Activated T-cell treated with anti-CD3 and anti-CD28 coated beads, Interleukin-2, amount 50 U/mL, for 72 hours (primary cell): ENCODE measurements at places on chromosomes 11 and 22.

DNA sequence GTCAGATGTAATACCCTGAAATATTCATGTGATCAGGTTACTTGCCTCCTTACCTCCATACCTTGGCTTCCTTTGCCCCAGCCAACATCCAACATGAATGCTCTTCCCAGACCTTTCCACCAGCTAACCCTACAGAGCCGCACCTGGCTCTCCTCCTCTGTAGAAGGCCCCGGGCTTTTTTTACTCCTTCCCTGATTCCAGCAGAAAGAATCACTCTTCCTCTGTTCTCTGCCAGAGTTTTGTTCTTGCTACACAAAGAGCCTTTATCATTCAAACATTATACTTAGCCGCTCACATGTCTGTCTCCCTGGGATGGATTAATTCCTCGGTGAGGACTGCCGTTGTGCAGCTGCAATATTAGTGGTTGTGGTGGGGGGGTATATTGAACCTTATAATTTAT is 116.8 kb upstream of the GRAMD1B start:
- no peak for DNase-seq

DNA sequence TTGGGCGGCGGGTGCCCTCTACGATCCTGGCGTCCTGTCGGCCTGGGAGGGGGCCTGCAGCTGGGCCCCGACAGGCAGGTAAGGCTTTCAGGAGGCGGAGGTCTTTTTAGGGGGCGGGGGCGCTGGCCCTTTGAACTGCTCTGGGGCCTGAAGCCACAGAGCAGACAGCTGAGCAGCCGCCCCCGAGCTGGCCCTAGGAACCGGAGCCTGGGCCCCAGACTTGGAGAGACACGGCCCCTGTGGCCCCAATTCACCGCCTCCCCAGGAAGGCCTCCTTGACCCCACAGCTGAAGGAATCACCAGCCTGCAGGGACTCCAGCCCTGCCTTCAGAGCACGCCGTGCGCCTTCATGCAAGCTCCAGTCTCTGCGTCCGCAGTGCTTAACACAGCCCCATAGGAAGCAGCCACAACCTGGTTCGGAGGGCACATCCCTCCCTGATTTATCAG is 618 bp upstream of the CERK start:
- no peak for DNase-seq

- no peak for DNase-seq
These were observed 4.0 kb upstream of the SGSM1 start for GRCh38 chr22:24801901-24802465.

GRCh38 chr11:33618351-33618710 is 82.3 kb downstream of the C11orf91 start:
- no peak for DNase-seq

DNA sequence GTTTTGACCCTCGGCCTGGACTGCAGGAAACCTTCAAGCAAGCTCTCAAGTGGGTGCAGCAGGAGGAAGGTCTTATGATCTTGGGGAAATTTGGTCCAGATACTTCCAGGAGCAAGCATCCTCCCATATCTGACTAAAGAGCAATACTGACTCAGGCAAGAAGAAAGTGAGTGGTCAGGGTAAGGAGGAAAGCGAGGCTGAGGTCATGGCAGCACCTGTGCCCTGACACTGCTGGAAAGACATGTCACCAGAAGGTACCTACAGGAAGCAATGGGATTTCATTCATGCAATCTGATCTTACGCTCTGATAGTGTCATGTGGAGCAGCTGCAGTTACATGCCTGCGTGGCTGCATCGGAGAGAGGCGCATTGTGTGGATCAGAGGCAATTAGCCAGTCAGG is 6.5 kb upstream of the TOP3B start:
- no peak for DNase-seq

- no peak for DNase-seq
These were observed 1.7 kb upstream of the LRRC4C start for GRCh38 chr11:41461057-41461681.

- no peak for DNase-seq
These were observed 12.3 kb downstream of the KCNJ1 start for GRCh38 chr11:128854841-128855240.

DNA sequence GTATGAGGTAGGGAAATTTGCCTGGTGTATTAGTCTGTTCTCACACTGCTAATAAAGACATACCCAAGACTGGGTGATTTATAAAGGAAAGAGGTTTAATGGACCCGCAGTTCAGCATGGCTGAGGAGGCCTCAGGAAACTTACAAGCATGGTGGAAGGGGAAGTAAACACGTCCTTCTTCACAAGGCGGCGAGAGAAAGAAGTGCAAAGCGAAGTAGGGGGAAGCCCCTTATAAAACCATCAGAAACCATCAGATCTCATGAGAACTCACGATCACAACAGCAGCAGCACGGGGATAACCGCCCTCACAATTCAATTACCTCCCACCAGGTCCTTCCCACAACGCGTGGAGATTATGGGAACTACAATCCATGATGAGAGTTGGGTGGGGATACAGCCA is 12.0 kb upstream of the RFPL2 start:
- DNase-seq, result no peak

- DNase-seq, result no peak
These were observed 23.1 kb upstream of the ANO5 start for GRCh38 chr11:22169833-22170232.

DNA sequence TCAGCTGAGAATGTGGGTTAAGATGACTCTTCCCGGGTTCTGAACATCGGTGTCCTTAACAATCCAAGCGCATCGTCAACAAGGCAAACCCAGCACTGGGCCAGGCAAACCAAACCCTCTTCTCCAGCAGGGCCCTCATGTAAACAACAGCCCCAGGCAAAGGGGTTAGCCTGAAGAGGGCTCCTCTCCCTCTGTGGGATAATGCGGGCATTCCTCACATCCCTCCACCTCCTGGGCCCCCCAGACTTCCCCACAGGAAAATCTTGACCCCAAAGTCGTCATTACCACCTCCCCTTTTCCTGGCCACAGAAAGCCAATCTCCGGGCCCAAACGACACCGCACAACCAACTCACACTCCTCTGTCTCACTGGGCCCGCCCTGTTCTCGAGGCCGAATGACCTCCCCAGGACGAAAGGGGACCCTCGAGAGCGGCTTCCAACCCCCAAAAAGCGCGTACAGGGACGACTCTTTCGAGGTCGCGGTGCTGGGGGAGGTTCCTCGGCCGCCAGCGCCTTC is 566 bp downstream of the DDB1 start:
- no peak for DNase-seq

DNA sequence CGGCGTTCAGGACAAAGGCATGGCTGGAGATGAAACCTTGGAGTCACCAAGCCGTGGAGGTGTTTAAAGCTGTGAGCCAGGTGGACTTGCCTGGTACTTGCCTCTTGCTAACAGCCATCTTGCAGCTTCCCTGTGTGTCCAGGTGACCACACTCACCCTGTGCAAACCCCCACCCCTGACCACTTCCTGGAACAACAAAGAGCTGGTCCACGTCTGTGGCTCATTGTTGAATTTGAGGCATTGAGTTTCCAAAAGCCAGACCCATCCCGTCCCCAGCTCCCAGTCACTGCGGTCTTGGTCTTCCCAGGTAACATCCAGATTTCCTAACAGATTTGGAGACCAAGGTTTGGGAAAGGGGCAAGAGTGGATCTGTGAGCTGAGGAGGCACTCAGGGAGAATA is 18.5 kb downstream of the DHCR7 start:
- DNase-seq, result no peak

DNA sequence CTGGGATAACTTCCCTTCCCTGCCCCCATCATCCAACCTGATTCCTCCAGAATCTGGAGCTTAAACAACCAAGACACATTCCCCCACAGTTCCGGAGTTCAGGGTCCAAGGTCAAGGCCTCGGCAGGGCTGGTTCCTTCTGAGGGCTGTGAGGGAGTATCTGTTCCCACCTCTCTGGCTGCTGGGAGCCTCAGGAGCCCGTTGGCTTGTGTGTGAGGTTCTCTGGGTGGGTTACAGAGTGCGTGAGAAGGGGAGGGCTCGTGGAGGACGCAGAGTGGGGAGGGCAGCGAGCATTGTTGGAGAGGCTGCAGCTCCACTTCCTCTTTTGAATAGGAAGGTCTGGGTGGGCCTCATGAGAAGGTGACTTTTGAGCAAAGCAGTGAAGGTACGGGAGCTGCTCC is 8.5 kb downstream of the SERHL2 start:
- no peak for DNase-seq

GRCh38 chr11:57787920-57788702 is 26.5 kb downstream of the CTNND1 start:
- no peak for DNase-seq

DNA sequence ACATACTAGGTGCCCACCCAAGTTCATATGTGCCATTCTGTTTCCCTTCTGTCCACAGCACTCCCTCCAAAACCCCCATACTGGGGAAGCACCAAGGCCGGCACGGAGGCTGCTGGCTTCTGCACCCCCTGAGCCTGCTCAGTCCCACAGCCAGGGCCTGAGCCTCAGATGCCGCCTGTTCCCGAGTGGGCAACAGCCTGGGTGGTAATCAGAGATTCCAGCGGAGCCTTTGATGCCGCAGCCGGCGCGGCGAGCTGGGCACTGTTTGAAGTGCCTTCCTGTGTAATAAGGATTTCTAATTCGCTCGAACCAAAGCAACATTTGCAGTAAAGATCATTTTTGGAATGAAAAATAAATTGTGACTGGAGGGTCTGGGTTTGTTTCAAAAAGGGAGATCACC is 460.3 kb downstream of the SOX6 start:
- no peak for DNase-seq

- DNase-seq, result no peak
These were observed 1059.7 kb downstream of the OPCML start for GRCh38 chr11:132472411-132473172.

DNA sequence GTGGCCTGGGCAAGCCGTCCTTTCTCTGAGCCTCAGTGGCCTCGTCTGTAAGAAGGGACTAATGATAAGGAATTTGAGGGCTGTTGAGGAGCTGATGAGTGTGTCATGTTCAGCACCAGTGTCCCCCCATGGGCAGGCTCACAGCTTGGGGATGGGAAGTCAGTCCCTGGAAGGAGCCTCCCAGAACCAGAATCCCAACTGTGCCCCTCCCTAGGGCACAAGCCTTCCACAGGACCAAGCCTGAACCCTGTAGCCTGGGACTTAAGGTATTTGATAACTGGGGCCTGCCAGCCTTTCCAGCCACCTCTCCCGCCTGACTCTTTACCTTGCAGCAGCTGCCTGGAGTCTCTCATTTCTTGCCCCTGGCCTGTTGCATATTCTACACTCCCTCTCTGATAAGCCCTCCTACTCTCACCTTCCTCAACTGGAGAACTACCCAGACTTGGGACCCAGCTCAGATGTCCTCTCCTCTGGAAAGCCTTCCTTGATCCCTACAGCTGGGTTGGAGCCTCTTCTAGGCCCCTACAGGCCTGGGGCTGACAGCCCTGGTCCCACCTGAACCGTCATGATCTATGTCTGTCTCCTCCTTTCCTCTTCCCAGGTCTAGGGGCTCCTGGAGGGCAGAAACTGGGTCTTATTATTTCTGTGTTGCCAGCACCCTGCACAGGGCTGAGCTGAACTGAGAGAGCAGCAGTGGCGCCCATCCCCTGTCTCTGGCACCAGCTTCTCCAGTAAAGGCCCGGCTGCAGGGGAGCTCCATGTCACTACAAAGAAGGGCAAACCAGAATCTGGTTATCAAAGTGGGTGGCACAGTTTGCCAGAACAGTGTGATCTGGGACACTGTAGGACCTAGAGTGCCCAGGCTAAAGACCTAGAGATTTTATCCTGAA is 1.6 kb downstream of the P2RY2 start:
- no peak for DNase-seq

DNA sequence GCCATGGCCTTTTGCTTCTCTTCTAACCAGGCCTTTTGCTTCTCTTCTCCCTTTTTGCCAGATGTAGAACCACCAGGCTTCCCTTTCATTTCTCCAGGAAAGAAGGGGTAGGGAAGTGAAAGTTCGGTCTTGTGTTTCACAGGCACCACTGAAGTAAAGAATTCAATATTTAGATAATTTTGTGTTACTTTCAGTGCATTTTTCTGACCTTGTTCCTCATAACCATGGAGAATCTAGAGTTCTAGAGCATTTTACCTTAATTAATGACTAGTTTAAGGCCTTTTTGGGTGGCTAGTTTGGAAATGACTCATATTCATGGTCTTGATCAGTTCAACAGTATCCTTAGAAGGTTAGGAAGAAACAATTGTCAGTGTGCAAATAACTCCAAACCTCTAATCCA is 22.7 kb downstream of the GRAMD1B start:
- DNase-seq, result no peak

- no peak for DNase-seq
These were observed 24.6 kb upstream of the DGAT2 start for GRCh38 chr11:75743711-75744563.

GRCh38 chr11:130600616-130601015 is 152.2 kb downstream of the ADAMTS15 start:
- DNase-seq, result no peak

DNA sequence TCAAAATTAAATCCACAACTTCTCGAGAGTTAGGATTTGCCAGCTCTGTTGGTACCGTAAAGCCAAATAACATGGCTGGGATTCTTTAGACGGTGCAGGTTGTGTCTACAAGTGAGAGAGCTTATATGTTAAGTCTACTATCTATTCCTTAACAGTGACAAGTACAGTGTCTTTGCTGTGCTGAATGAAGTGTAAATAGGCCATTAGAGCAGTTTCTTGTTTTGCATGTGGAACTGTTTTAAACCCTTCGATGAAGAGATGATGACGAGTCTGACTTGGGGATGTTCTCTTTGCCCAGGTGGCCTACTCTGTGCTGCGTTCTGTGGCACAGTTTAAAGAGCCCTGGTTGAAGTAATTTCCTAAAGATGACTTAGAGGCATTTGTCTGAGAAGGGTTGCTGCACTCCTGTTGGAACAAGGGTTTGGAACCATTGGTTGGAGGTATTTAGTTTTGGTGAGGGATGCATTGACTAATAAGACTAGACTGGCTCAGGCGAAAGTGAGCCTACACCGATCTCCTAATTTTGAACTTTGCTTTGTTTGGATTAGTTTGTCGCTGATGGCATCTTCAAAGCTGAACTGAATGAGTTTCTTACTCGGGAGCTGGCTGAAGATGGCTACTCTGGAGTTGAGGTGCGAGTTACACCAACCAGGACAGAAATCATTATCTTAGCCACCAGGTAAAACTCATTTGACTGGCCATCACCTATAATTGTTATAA is 988 bp downstream of the RPS3 start:
- no peak for DNase-seq

- DNase-seq, result no peak
These were observed 990.7 kb downstream of the NTM start for GRCh38 chr11:132361011-132361550.

GRCh38 chr11:70510571-70510970 is 112.2 kb downstream of the CTTN start:
- DNase-seq, result no peak

GRCh38 chr11:132158091-132158490 is 787.7 kb downstream of the NTM start:
- DNase-seq, result no peak

DNA sequence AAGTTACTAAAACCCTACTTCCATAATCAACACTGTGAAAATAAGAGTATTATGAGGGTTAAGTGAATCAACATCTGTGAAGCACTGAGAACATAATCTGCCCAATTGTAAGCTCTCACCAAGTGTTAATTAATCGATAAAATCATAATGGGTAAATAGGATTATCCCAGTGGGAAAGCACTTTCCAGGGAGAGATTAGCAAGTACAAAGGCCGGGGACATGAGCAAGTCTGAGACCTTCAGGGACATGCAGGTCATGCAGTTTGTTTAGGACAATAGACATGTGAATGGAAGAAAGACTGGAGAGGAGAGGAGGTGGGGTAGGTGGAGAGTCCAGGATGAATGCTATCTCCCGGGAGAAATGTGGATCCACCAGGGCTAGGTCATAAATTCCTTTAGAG is 57.8 kb upstream of the FIBIN start:
- DNase-seq, result no peak

- DNase-seq, result no peak
These were observed 118.5 kb downstream of the APOL5 start for GRCh38 chr22:35835998-35836691.

- DNase-seq, result no peak
These were observed 113.6 kb downstream of the LDLRAD3 start for GRCh38 chr11:36057379-36058042.
